Hepatocyte (in vitro differentiated cells): ENCODE measurements at places on chromosomes 5 and 9. TPM values are rescaled to one million over a fixed set of nuclear protein-coding genes. Genes with fewer than 3 reads are reported as not detected.

Gene SLC6A19
- total RNA-seq: 5.2 and 6.7 TPM in 2 replicates

Gene KIAA0825
- 4.5 and 4.9 TPM in 2 replicates for total RNA-seq

Gene RAB3C
- total RNA-seq: 3.9 and 5.2 TPM in 2 replicates

GRCh38 chr9:7328453-7328852 is 471.1 kb downstream of the DMAC1 start:
- no peaks in the 10 kb centered on the region for H3K36me3 ChIP-seq
- H3K4me3 ChIP-seq: no peak overlapping the region
- H3K27ac ChIP-seq: no peak overlapping the region
- no peaks in the 10 kb centered on the region for H3K4me1 ChIP-seq

Gene PCDHB8
- total RNA-seq: 0.24 and 0.63 TPM in 2 replicates

DNA sequence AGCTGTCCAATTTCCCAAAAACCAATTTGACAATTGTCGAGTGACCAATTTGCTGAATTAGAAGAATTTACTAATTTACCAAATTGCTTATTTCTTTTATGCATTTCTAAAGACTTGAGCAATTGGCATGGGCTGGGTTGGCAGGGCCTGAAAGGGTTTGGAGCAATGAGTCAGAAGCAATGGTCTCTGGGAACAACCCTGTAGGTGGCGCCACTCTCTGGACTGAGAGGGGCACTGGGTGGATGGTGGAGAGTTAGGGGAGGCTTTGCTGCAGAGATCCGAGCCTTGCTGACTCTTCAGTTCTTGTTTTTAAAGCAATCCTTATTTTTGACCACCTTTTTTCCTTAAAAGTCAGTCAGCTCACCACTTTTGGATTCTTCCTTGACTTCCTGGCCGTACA is 71.5 kb upstream of the RPS23 start:
- H3K27me3 ChIP-seq: no peaks in the 10 kb centered on the region
- no peak overlapping the region for H3K27ac ChIP-seq
- peaks cover 12% of the 10 kb centered on the region for H3K4me1 ChIP-seq
- H3K4me3 ChIP-seq: no peak overlapping the region
- peak; percentile 32 for DNase-seq
- H3K36me3 ChIP-seq: no peaks in the 10 kb centered on the region

DNA sequence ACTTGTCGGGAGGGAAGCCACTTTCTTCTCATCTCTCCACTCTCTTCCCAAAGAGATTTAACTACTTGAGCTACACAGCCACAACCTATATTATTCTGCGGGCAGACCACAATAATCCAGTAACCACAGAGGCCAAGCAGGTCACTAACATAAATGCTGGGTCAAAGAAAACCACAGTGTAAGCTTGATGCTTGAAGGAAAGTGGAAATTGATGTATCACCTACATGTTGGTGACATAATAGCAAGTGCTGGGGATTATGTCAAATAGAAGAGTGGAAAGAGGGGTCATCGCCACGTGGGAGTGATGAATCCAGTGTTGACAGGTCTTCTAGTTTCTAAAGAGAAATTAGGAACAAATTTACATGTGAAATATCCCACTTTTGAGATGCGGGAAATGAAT is 40.9 kb downstream of the RFK start:
- H3K27me3 ChIP-seq: no peaks in the 10 kb centered on the region
- no peak overlapping the region for H3K27ac ChIP-seq
- DNase-seq: no peak

DNA sequence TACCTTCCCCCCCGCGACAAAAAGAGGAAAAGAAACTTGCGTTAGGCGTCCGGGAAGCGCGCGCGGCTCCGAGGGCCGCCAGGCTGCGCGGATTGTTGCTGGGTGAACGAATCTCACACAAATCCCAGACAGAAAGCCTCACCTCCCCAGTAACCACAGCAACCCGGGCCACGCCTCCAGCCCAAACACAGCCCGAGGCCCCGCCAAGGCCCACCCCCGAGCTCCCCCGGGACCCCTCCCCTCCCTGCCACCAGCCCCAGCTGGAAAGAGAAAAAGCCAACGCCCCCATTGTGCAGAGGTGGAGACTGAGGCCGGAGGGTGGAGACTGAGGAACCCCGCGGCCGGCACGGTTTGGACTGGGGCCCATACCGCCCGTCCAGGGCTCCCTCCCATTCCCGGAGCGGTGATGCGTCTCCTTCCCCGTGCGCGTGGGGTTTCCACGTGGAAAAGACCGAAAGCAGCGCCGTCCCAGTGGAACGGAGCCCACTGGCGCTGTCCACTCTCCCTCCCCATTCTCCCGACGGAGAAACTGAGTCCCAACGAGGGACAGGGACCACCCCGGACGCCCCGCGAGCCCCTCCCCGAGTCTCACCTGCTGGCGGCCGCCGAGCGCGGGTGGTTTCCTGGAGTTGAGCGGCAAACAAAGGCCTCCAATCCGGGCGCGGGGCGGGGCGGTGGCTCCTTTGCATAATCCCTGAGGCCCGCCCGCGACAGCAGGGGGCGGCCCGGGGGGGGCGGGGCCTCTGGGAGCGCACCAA is 10.2 kb upstream of the AKNA start:
- H3K4me1 ChIP-seq: peaks cover 21% of the 10 kb centered on the region
- H3K4me3 ChIP-seq: peak overlapping the region; percentile 50
- H3K36me3 ChIP-seq: no peaks in the 10 kb centered on the region
- peak overlapping the region; percentile 67 for H3K27ac ChIP-seq

DNA sequence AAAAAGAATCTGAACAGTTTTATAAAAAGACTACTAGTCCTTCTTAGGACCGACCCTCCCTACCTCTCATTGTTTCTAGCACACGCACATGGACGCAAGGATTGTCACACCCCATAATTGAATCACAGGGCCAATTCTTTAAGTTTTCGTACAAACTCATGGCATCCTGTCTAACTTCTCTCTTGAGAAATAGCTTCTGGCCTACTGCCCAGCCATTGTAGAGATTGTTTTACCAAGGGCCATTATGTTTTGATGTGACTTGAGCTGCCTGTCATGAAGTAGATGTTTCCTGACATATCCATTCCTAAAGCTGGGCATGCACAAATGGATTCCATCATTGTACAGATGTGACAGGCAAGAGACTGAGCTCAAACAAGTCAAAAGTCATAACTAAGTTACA is 1672.1 kb upstream of the C9orf72 start:
- H3K4me3 ChIP-seq: no peak overlapping the region
- no peak overlapping the region for H3K27ac ChIP-seq
- H3K27me3 ChIP-seq: no peaks in the 10 kb centered on the region

DNA sequence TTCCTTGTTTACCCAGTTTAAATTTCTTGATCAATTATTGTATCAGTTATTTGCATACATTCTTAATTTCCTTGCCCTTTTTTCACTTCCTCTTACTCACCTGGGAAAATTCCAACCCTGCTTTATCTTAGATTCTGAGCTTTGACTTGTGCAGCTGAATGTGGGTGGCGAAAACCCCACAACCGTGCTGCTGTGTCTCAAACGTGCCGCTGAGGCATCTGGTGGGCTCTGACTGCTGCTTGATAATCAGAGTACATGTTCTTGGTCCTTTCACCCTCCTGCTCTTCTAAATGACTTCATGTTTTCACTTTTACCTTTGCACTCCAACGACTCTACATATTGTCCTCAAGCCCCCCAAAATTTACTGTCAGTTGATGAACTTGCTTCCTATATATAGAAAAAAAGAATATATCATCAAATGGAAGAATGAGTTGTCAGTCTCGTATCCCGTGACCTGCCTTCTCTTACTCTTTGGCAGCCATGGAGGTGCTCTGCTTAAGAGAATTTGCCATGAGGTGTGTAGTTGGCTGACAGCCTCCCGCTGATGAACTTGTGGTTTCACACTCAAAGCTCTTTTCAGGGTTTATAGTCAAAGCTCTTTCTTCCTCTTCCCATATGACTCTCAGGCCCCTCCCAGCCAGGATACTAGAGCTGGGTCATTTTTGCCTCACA is 14.0 kb upstream of the JAK2 start:
- no peak overlapping the region for H3K4me3 ChIP-seq
- H3K27me3 ChIP-seq: no peaks in the 10 kb centered on the region
- no peak overlapping the region for H3K27ac ChIP-seq
- no peaks in the 10 kb centered on the region for H3K4me1 ChIP-seq
- no peak for DNase-seq

GRCh38 chr9:87670572-87671264 is 55.2 kb upstream of the CTSL start:
- no peaks in the 10 kb centered on the region for H3K4me1 ChIP-seq
- no peak overlapping the region for H3K27ac ChIP-seq
- no peak for DNase-seq

- no peak for DNase-seq
- no peaks in the 10 kb centered on the region for H3K27me3 ChIP-seq
- no peak overlapping the region for H3K27ac ChIP-seq
- peaks cover 17% of the 10 kb centered on the region for H3K4me1 ChIP-seq
- H3K4me3 ChIP-seq: no peak overlapping the region
- no peaks in the 10 kb centered on the region for H3K36me3 ChIP-seq
Measured at GRCh38 chr5:75044406-75044805, 8.0 kb downstream of the GCNT4 start.

Gene PARP8
- total RNA-seq: 15.5 and 18.0 TPM in 2 replicates

- DNase-seq: no peak
- H3K4me1 ChIP-seq: peaks cover 20% of the 10 kb centered on the region
- no peak overlapping the region for H3K4me3 ChIP-seq
- H3K27me3 ChIP-seq: peaks cover 7% of the 10 kb centered on the region
Measured at GRCh38 chr5:61734001-61734400, 401.9 kb downstream of the ZSWIM6 start.

DNA sequence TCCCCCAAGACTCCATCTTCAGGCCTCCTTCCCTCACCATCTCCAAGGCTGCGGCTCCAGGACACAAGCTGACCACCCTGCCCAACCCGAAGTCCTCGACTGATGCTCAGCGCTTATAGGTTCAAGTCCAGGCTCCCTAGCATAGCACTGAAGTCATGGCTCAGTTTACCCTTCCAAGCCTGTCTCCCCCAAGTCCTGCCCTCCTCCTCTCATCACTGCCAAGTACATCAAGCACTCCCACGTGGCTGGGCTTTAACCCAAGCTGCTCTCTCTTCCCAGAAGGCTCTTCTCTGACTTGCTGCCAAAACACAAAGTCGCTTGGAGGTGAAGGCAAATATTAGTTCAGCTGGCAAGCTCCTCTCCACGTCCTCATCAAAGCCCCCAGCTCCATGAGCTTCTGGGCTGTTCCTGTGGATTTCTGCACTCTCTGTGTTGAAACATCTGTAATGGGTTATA is 22.1 kb upstream of the MARCHF6 start:
- no peaks in the 10 kb centered on the region for H3K36me3 ChIP-seq
- H3K27me3 ChIP-seq: peaks cover 14% of the 10 kb centered on the region
- H3K27ac ChIP-seq: peak overlapping the region; percentile 81
- H3K4me1 ChIP-seq: peaks cover 30% of the 10 kb centered on the region
- peak; percentile 61 for DNase-seq
- H3K4me3 ChIP-seq: no peak overlapping the region

- no peak for DNase-seq
- no peak overlapping the region for H3K27ac ChIP-seq
- H3K4me3 ChIP-seq: no peak overlapping the region
Measured at GRCh38 chr9:38694676-38695075, 25.3 kb downstream of the FAM240B start.

Gene FBP1
- 24.0 and 31.2 TPM in 2 replicates for total RNA-seq

GRCh38 chr5:9869616-9870288 is 239.6 kb upstream of the TAS2R1 start:
- H3K27ac ChIP-seq: no peak overlapping the region
- no peaks in the 10 kb centered on the region for H3K36me3 ChIP-seq
- no peak overlapping the region for H3K4me3 ChIP-seq
- no peaks in the 10 kb centered on the region for H3K4me1 ChIP-seq

Gene TXNDC8
- total RNA-seq: not detected in 2 replicates

Gene CTSV
- total RNA-seq: 106 and 107 TPM in 2 replicates

GRCh38 chr9:3433066-3433465 is 92.7 kb downstream of the RFX3 start:
- no peak overlapping the region for H3K27ac ChIP-seq
- H3K4me1 ChIP-seq: no peaks in the 10 kb centered on the region
- no peak for DNase-seq
- no peaks in the 10 kb centered on the region for H3K27me3 ChIP-seq

DNA sequence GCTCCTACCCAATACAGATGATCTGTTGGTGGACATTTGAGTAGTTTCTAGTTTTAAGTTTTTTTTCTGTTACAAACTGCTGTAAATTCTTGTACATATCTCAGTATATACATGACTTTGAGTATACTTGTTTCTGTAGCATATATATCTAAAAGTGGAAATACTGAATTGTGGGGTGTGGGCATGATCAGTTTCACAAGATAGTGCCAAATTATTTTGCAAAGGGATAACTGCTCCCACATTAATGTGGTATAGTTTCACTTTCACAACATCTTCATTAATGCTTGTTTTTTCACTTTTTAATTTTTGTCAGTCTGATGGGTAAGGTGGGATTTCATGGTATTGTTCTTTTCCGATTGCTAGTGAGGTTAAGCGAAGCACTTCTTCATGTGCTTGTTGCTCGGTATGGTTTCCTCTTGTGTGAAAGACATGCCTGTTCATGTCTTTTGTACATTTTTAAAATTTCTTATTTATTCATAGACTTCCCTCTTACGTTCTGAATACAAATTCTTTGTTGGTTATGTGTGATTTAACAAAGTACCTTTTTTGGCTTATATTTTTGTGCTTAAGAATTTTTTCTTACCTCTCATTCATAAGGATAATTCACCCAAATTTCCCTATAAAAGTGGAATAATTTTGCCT is 103.5 kb downstream of the CDC42SE2 start:
- H3K4me3 ChIP-seq: no peak overlapping the region
- H3K27ac ChIP-seq: no peak overlapping the region
- no peaks in the 10 kb centered on the region for H3K27me3 ChIP-seq
- peaks cover 3% of the 10 kb centered on the region for H3K4me1 ChIP-seq
- DNase-seq: no peak

DNA sequence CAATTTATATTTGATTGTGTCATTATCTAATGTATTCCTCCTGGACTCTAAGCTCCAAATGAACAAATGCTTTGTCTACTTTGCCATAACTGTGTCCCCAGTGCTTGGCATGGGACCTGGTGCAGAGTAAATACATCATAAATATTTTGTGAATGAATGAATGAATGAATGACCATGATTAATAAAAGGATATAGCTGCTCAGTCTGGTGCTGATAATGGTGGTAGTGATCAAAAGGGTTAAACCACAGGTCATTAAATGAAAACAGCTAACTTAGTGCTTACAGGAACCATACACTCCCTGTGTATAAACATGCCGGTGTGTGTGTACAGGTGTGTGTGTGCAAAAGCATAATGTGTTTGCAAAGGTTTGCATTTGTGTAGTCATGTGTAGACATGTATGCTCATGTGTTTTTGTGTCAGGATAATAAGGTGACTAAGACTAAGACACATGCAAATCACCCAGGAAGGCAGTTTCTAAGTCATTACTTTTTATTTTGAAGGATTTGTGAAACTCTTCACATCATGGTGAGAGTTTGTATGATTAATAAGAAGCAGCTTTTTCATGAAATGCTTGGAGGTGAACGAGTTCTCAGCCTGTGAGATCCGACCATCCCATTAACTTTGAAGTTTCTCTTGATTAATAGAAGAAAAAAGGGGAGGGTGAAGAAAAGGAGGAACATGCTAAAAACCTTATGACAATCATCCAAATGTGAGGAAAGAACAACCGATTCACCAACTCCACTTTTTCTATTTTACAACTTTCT is 24.6 kb downstream of the SPARC start:
- peaks cover 27% of the 10 kb centered on the region for H3K4me1 ChIP-seq
- H3K27ac ChIP-seq: peak overlapping the region; percentile 44
- DNase-seq: no peak
- H3K27me3 ChIP-seq: no peaks in the 10 kb centered on the region
- H3K36me3 ChIP-seq: no peaks in the 10 kb centered on the region
- H3K4me3 ChIP-seq: no peak overlapping the region
